ENCODE measurements at places on chromosomes 12 and 14.
A peak's percentile ranks its signal among the peaks of the same experiment; 100 is the strongest.

- DNase-seq = no peak
Observed at GRCh38 chr12:44098786-44099185, 262.9 kb downstream of the TMEM117 start.

- DNase-seq = no peak
Observed at GRCh38 chr14:30283822-30284446, 275.0 kb upstream of the G2E3 start.

DNA sequence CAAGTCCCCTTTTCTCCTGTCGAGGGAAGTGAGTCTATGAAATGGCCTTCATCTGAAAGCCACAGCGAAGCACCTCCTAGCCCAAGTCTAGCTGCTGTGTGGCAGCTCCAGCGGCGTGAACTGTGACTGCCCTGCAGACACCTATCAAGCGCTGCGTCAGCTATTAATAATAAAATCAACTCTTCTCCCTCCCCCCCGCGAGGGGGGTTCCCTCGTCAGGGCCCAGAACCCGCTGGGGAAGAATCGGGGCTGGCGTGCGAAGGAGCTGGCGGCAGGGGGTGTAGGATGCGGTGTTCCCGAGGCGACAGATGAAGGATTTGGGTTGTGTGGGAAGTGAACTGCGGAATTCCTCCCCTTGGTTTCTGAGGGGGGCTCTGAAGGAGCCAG, 662 bp upstream of the ATP2A2 start:
- peak; percentile 37 for DNase-seq

DNA sequence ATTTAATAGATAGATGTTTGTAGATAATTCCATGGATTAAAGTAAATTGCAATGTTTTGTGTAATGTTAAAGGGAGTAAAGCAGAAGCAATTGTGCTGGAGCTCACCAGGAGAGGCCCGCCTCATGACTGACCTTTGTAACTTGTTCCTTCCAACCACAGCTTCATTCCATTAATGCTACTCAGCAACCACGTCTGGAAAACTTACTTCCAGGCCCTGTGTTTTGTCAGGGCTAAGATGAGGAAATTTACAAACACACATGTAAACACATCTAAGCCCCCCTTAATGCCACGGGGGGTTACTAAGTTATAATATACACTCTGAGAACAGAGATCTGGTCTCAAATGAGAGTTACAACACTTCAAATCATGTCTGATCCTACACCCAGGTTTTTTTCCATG, 12.4 kb downstream of the LUM start:
- DNase-seq = no peak

- no peak for DNase-seq
Observed at GRCh38 chr14:101193106-101193844, 289.8 kb upstream of the RTL1 start.

GRCh38 chr12:87274594-87275245, 754.5 kb downstream of the C12orf50 start:
- DNase-seq = no peak

DNA sequence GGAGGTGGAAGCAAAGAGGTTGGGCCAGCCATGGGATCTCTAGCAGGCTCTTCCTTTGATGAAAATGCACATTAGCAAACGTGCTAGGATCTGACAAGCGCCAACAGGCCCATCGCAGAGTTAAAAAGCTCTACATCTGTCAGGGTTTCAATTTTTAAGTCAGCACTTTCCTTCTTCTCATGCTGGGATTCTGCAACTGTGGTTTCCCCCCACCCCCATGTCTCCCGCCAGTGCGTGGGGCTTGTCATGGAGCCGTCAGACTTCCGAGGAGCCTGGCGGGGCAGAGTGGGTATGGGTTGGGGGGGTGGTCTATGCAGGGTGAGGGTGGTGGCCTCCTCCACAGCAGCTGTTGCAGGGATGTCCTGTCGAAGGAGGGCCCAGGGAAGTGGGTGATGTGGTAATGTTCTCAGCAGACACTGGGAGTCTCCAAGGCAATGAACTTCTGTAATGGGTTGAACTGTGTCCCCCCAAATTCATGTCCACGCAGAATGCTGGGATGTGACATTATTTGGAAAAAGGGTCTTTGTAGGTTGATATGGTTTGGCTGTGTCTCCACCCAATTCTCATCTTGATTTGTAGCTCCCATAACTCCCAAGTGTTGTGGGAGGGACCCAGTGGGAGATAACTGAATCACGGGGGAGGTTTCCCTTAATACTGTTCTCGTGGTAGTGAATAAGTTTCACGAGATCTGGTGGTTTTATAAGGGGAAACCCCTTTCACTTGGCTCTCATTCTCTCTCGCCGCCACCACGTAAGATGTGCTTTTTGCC, 115.2 kb upstream of the MAP1LC3B2 start:
- DNase-seq = no peak

GRCh38 chr12:101764051-101764792, 25.0 kb upstream of the SYCP3 start:
- DNase-seq = no peak

GRCh38 chr12:131128556-131128955, 174.8 kb downstream of the ADGRD1 start:
- no peak for DNase-seq

GRCh38 chr14:94677213-94677612, 65.0 kb downstream of the SERPINA3 start:
- no peak for DNase-seq

GRCh38 chr14:49962621-49963020, 69.7 kb downstream of the ARF6 start:
- peak; percentile 39 for DNase-seq

DNA sequence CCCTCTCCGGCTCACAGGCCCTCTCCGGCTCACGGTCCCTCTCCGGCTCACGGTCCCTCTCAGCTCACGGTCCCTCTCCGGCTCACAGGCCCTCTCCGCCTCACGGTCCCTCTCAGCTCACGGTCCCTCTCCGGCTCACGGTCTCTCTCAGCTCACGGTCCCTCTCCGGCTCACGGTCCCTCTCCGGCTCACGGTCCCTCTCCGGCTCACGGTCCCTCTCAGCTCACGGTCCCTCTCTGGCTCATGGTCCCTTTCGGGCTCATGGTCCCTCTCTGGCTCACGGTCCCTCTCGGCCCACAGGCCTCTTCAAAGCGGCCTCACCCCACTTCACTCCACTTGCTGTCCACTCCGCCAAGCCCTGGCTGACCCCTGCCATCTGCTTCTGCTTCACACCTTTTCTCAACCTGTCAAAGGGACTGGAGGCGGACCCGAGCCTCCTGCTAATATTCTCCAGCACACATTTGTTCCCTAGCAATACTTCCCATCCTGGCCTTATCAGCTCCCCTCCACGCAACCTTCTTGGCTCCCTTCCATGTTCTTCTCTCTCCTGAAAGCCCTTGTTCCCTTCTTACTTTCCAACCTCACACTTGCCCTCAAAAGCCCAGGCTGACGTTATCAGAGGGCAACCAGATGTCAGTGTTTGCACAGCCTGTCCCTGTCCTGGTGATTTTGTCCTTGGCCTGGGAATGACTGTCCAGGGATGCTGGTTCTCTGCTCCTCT, 176.7 kb downstream of the CALM1 start:
- no peak for DNase-seq

DNA sequence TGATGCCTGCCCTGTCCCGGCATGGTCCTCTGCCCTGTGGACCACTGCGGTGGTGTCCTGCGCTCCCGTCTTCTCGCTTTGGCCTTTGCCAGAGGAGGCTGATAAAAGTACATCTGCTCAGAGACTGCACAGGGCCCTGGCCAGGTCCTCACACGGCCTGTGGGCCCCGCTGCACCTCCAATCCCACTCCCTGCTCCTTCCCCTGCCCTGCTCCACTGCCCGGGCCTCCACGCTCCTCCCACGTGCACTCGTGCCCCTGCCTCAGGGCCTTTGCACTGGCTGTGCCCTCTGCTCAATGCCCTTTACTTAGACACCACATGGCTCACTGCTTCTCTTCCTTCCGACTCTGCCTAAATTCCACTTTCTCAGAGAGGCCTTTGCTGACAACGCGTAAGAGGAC, 49.3 kb upstream of the BEGAIN start:
- DNase-seq = no peak

- DNase-seq = no peak
Observed at GRCh38 chr14:91402771-91403600, 14.6 kb downstream of the CCDC88C start.

Measured in GM12891 (cell line).